Caki2 (cell line): ENCODE measurements at places on chromosomes 7 and 10. TPM values are rescaled to one million over a fixed set of nuclear protein-coding genes. Genes with fewer than 3 reads are reported as not detected.

The CDC14C gene
- not detected in 2 replicates for total RNA-seq

The FANK1 gene
- 6.8 and 8.5 TPM in 2 replicates for total RNA-seq

The CCDC3 gene
- total RNA-seq: not detected in 2 replicates

The C7orf57 gene
- total RNA-seq: 0.26 and 1.6 TPM in 2 replicates

The SAMD9 gene
- 4.0 and 6.4 TPM in 2 replicates for total RNA-seq

The WNT8B gene
- not detected in 2 replicates for total RNA-seq

The NME8 gene
- not detected in 2 replicates for total RNA-seq

The UPK3B gene
- total RNA-seq: 0.64 and 2.5 TPM in 2 replicates

The MYH16 gene
- total RNA-seq: 0.09 and 0.24 TPM in 2 replicates

The TTYH3 gene
- total RNA-seq: 34.7 and 42.7 TPM in 2 replicates

The GNG11 gene
- total RNA-seq: 43.8 and 53.3 TPM in 2 replicates

The ZNF212 gene
- 11.6 and 15.8 TPM in 2 replicates for total RNA-seq

The IGF2BP3 gene
- 68.3 and 72.6 TPM in 2 replicates for total RNA-seq

The HOGA1 gene
- 70.8 and 91.3 TPM in 2 replicates for total RNA-seq

The CYP26C1 gene
- total RNA-seq: not detected in 2 replicates

The DLX6 gene
- 0.54 and 4.3 TPM in 2 replicates for total RNA-seq

The VWDE gene
- 3.8 and 4.1 TPM in 2 replicates for total RNA-seq

The NMT2 gene
- 22.8 and 36.0 TPM in 2 replicates for total RNA-seq

The PAOX gene
- total RNA-seq: 12.1 and 16.9 TPM in 2 replicates

The CTNNA3 gene
- total RNA-seq: not detected in 2 replicates

The DDX21 gene
- 26.4 and 32.4 TPM in 2 replicates for total RNA-seq

The CDNF gene
- 0.34 TPM in 1 of 2 replicates, not detected in the other for total RNA-seq

The NUDT1 gene
- 64.7 and 89.7 TPM in 2 replicates for total RNA-seq

The CRYGN gene
- total RNA-seq: not detected in 2 replicates

The VAX1 gene
- total RNA-seq: 0.27 and 0.67 TPM in 2 replicates

The CYP2C19 gene
- total RNA-seq: 0.41 TPM in 1 of 2 replicates, not detected in the other

The CFAP58 gene
- total RNA-seq: 0.07 TPM in 1 of 2 replicates, not detected in the other

The ADCYAP1R1 gene
- total RNA-seq: not detected in 2 replicates
